Activated CD8-positive, alpha-beta T cell treated with anti-CD3 and anti-CD28 coated beads, Interleukin-2, amount 10 ng/mL, durations not matched to agents 7 days and 5 days (primary cell): ENCODE measurements at places on chromosomes 12 and 14. TPM values are rescaled to one million over a fixed set of nuclear protein-coding genes. Genes with fewer than 3 reads are reported as not detected.

- H3K36me3 ChIP-seq = peaks cover 10% of the 10 kb centered on the region
- peak overlapping the region; percentile 95 for H3K27ac ChIP-seq
- peaks cover 3% of the 10 kb centered on the region for H3K27me3 ChIP-seq
- H3K4me3 ChIP-seq = peak overlapping the region; percentile 83
Measured at GRCh38 chr12:11652351-11653040, 3.0 kb downstream of the ETV6 start.

GRCh38 chr14:71482671-71483070 lies 449.6 kb upstream of the RGS6 start:
- peaks cover 11% of the 10 kb centered on the region for H3K36me3 ChIP-seq
- H3K27me3 ChIP-seq = no peaks in the 10 kb centered on the region
- H3K27ac ChIP-seq = no peak overlapping the region

- no peak overlapping the region for H3K4me3 ChIP-seq
- H3K4me1 ChIP-seq = peaks cover 7% of the 10 kb centered on the region
- H3K27me3 ChIP-seq = no peaks in the 10 kb centered on the region
- no peaks in the 10 kb centered on the region for H3K36me3 ChIP-seq
- H3K27ac ChIP-seq = no peak overlapping the region
- no peak for DNase-seq
Measured at GRCh38 chr12:126770188-126770587, 1496.8 kb upstream of the TMEM132C start.

DNA sequence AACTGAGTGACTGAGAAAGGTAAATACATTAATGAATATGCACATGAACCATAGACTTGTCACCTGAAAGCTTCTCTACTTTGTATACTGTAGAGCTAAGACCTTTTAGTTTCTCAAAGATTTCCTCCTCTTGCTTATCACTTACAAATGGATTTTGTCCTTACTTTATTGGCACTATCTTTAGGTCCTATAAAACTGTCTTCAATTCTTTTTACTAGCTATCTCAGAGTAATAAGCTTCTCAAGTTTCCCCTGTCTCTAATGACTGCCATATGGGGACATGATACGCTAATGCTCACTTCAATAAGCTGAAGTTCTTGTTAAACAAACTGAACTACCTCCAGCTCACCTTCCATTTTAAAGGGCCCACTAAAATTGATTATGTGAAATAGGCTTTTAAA lies 468.2 kb upstream of the CCDC196 start:
- no peak for DNase-seq
- H3K4me3 ChIP-seq = no peak overlapping the region
- peaks cover 6% of the 10 kb centered on the region for H3K27me3 ChIP-seq
- H3K27ac ChIP-seq = no peak overlapping the region

- no peaks in the 10 kb centered on the region for H3K27me3 ChIP-seq
- no peak overlapping the region for H3K4me3 ChIP-seq
Measured at GRCh38 chr14:37482428-37482827, 112.6 kb downstream of the FOXA1 start.

DNA sequence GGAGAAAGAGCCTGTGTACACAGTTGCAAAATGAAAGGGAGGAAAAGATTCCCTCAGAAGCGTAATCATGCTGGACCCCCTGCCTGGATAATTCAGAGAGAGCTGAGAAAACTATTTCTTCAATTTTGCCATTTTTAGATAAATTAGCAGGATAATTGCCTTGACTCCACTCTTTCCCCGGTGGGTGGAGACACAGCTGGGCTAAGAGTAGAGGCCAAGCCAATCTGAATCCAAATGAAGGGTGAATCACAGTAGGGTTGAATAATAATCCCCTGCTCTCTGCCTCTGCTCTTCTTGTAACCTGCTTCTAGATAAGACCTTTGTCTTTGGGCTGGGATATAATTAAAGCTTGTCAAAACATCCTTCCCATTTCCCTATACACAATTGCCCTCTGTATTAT lies 150.1 kb downstream of the CAPZA3 start:
- no peak for DNase-seq
- no peaks in the 10 kb centered on the region for H3K36me3 ChIP-seq
- no peak overlapping the region for H3K27ac ChIP-seq
- H3K4me1 ChIP-seq = no peaks in the 10 kb centered on the region

DNA sequence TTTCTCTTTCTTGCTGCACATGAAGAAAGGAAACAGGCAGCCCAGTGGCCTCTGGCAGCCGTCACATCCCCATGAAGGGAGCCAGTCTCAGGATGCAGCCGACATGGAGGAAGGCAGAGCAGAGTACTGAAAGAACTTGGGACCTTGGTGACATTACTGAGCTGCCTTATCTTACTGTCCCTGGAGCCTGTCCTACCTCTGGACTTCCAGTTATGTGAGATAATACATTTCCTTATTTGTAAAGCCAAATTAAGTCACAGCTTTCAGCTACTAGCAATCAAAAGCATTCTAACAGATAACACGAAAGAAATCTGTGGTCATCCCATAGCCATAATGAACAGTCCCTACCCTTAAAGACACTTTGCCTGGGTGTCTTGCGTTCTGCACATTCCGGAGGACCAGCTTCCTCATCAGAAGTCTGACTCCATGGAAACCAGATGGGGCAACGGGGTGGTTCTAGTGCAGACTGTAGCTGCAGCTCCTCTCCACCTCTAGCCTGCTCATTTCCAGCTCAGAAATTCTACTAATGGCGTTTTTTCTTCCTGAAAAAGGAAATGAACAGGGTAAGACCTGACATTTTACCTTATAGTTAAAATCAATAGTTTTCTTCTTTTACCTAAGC lies 7.8 kb upstream of the EGLN3 start:
- H3K4me1 ChIP-seq = peaks cover 11% of the 10 kb centered on the region
- H3K36me3 ChIP-seq = no peaks in the 10 kb centered on the region
- H3K4me3 ChIP-seq = no peak overlapping the region
- no peak for DNase-seq
- no peak overlapping the region for H3K27ac ChIP-seq

GRCh38 chr12:93894391-93895088 lies 217.4 kb downstream of the CRADD start:
- DNase-seq = no peak
- no peaks in the 10 kb centered on the region for H3K27me3 ChIP-seq
- H3K27ac ChIP-seq = no peak overlapping the region
- no peak overlapping the region for H3K4me3 ChIP-seq

- peaks cover 2% of the 10 kb centered on the region for H3K27me3 ChIP-seq
- no peak for DNase-seq
- H3K36me3 ChIP-seq = no peaks in the 10 kb centered on the region
- H3K27ac ChIP-seq = no peak overlapping the region
Measured at GRCh38 chr12:100442403-100442802, 31.3 kb upstream of the NR1H4 start.

GRCh38 chr12:80710727-80711449 lies 3.5 kb downstream of the MYF6 start:
- no peaks in the 10 kb centered on the region for H3K36me3 ChIP-seq
- no peak overlapping the region for H3K27ac ChIP-seq
- peaks cover 3% of the 10 kb centered on the region for H3K4me1 ChIP-seq
- no peak overlapping the region for H3K4me3 ChIP-seq

DNA sequence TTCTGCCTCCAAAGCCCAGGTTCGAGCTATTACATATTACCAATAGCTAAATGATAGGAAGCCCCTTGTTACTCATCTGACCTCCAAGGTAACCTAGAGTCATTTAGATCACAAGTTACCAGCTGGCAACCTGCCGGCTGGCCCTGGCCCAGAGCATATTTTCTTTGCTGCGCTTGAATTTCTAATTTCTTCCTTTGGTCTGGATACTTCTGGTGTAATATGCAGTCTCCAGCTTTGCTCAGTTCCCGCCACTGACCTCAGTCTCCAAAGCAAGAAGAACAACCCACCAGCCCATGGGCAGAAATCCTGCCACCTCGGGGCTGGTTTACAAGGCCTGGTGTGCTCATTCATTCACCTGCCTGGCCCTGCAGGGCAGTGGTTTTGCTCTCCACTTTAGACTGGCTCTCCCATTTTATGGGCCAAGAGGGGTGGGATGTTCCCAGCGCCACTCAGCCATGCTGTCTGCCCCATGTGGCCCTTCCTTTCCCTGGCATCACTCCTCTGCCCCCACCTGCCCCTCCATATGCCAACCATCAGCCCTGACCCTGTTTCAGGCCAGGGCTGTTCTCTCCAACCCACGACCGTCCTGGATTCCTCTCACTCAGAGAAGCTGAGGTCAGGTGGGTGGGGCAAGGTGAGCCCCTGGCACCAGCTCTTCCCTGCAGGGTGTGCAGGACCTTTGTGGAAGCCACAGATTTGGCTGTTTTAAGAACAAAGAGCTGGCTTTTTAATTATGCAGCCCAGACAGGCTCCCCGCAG lies 76.0 kb downstream of the PRIMA1 start:
- no peak overlapping the region for H3K27ac ChIP-seq
- H3K36me3 ChIP-seq = no peaks in the 10 kb centered on the region
- DNase-seq = no peak

- peaks cover 5% of the 10 kb centered on the region for H3K27me3 ChIP-seq
- H3K36me3 ChIP-seq = no peaks in the 10 kb centered on the region
- no peak overlapping the region for H3K4me3 ChIP-seq
- peaks cover 10% of the 10 kb centered on the region for H3K4me1 ChIP-seq
Measured at GRCh38 chr12:116382686-116383530, 105.4 kb upstream of the MED13L start.

- no peak overlapping the region for H3K27ac ChIP-seq
- no peaks in the 10 kb centered on the region for H3K4me1 ChIP-seq
- no peaks in the 10 kb centered on the region for H3K27me3 ChIP-seq
Measured at GRCh38 chr12:18068355-18068754, 21.6 kb downstream of the RERGL start.

GRCh38 chr12:105724641-105725040 lies 394.1 kb downstream of the C12orf75 start:
- no peak for DNase-seq
- H3K27ac ChIP-seq = no peak overlapping the region
- no peaks in the 10 kb centered on the region for H3K36me3 ChIP-seq
- no peak overlapping the region for H3K4me3 ChIP-seq
- peaks cover 6% of the 10 kb centered on the region for H3K27me3 ChIP-seq

GRCh38 chr12:56374726-56375597 lies 12.3 kb upstream of the APOF start:
- peaks cover 9% of the 10 kb centered on the region for H3K27me3 ChIP-seq
- H3K27ac ChIP-seq = no peak overlapping the region
- no peak overlapping the region for H3K4me3 ChIP-seq
- DNase-seq = no peak
- no peaks in the 10 kb centered on the region for H3K4me1 ChIP-seq
- no peaks in the 10 kb centered on the region for H3K36me3 ChIP-seq

GRCh38 chr12:578748-579419 lies 84.4 kb downstream of the NINJ2 start:
- H3K27me3 ChIP-seq = peaks cover 5% of the 10 kb centered on the region
- DNase-seq = no peak
- no peak overlapping the region for H3K27ac ChIP-seq
- peaks cover 26% of the 10 kb centered on the region for H3K4me1 ChIP-seq
- H3K4me3 ChIP-seq = no peak overlapping the region

- H3K4me3 ChIP-seq = peak overlapping the region; percentile 65
- H3K27me3 ChIP-seq = no peaks in the 10 kb centered on the region
- peak; percentile 26 for DNase-seq
Measured at GRCh38 chr12:122452701-122453285, 30.3 kb upstream of the CLIP1 start.

- H3K4me3 ChIP-seq = no peak overlapping the region
- H3K27me3 ChIP-seq = no peaks in the 10 kb centered on the region
- no peaks in the 10 kb centered on the region for H3K36me3 ChIP-seq
- no peak for DNase-seq
Measured at GRCh38 chr12:128664501-128664900, 159.3 kb downstream of the SLC15A4 start.

DNA sequence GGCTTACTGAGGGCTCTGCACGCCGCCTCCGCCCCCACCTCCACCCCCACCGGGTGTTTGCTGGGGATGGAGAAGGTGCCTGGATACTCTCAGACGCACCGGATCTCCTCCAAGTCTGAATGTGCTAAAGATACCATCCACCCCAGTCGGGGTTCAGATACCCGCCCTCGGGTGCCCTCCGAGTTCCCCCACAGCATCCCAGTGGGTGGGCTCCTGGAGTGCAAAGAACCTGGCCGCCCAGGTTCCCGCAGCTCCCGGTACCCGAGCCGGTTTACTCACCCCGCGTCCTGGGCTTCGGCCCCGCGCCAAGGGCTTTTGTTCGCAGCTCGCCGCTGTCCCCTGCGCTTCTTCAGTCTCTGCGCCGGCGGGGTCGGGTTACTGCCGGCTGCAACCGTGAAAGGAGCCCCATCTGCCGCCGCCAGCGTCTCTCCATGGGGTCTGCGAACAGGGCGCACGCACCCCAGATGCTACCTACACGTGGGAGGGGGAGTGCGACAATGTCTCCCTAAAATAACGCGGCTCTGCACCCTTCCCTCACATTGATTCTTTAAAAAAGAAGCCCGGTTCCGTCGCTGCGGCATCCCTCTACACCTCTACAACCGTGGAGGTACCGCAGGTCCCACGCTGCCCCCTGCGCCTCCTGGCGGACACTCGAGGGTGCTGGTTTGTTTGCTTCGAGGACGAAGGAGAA lies at the start of gene CCDC177:
Gene CCDC177 (minus strand): TSS at position 609 of the 691 bp plus-strand sequence. CDS start 1,249 bp downstream, outside the sequence.
- no peaks in the 10 kb centered on the region for H3K36me3 ChIP-seq
- H3K27me3 ChIP-seq = peaks cover 61% of the 10 kb centered on the region
- peaks cover 8% of the 10 kb centered on the region for H3K4me1 ChIP-seq
- H3K4me3 ChIP-seq = peak within 1 kb of the TSS; percentile 62

GRCh38 chr14:104724981-104725771 lies 1.1 kb downstream of the ADSS1 start:
- no peak overlapping the region for H3K27ac ChIP-seq
- peaks cover 3% of the 10 kb centered on the region for H3K4me1 ChIP-seq
- H3K4me3 ChIP-seq = peak overlapping the region; percentile 52
- peaks cover 2% of the 10 kb centered on the region for H3K36me3 ChIP-seq
- no peak for DNase-seq

GRCh38 chr12:113247123-113248050 lies 26.1 kb downstream of the TPCN1 start:
- no peaks in the 10 kb centered on the region for H3K27me3 ChIP-seq
- DNase-seq = no peak
- H3K27ac ChIP-seq = no peak overlapping the region
- H3K36me3 ChIP-seq = peaks cover 7% of the 10 kb centered on the region

- peaks cover 13% of the 10 kb centered on the region for H3K4me1 ChIP-seq
- H3K27ac ChIP-seq = no peak overlapping the region
- H3K27me3 ChIP-seq = peaks cover 23% of the 10 kb centered on the region
- no peak overlapping the region for H3K4me3 ChIP-seq
Measured at GRCh38 chr12:12247584-12247983, 19.3 kb downstream of the LRP6 start.

GRCh38 chr14:65239143-65239937 lies 137.0 kb upstream of the MAX start:
- H3K36me3 ChIP-seq = peaks cover 3% of the 10 kb centered on the region
- H3K4me1 ChIP-seq = peaks cover 9% of the 10 kb centered on the region
- no peaks in the 10 kb centered on the region for H3K27me3 ChIP-seq
- no peak for DNase-seq

- no peaks in the 10 kb centered on the region for H3K36me3 ChIP-seq
- H3K27ac ChIP-seq = no peak overlapping the region
- H3K27me3 ChIP-seq = no peaks in the 10 kb centered on the region
- H3K4me3 ChIP-seq = no peak overlapping the region
- peaks cover 7% of the 10 kb centered on the region for H3K4me1 ChIP-seq
- DNase-seq = no peak
Measured at GRCh38 chr14:64960762-64961276, 11.3 kb downstream of the RAB15 start.

INSM2 gene
- not detected for total RNA-seq

TAS2R50 gene
- total RNA-seq = 1.4 TPM

DDX24 gene
- total RNA-seq = 172 TPM

TMBIM4 gene
- total RNA-seq = 60.5 TPM

MYBPC1 gene
- total RNA-seq = not detected

SLC4A8 gene
- 11.4 TPM for total RNA-seq
